ENCODE measurements at places on chromosomes 6 and 20.

DNA sequence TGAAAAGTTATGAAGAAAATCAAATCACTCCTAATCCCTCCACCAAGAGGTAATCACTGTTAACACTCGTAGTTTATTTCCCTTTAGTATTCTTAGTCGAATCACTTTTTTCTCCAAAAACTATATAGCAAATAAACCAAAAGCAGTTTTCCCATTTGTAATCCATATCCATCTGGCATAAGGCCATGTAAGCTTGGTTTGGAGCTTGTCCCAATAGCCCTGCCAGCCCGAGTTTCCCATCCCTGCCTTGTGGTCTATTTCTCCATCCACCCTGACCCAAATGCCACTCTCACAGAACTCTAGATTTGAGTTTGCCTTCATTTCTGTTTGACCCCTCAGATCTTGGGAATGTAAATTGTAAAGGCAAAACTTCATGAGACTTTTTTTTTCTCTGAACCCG lies 71.8 kb upstream of the DSP start:
- DNase-seq, result no peak

GRCh38 chr6:161076181-161076677 lies 84.7 kb downstream of the MAP3K4 start:
- no peak for DNase-seq

GRCh38 chr6:134165561-134166201 lies 113.3 kb upstream of the SLC2A12 start:
- no peak for DNase-seq

DNA sequence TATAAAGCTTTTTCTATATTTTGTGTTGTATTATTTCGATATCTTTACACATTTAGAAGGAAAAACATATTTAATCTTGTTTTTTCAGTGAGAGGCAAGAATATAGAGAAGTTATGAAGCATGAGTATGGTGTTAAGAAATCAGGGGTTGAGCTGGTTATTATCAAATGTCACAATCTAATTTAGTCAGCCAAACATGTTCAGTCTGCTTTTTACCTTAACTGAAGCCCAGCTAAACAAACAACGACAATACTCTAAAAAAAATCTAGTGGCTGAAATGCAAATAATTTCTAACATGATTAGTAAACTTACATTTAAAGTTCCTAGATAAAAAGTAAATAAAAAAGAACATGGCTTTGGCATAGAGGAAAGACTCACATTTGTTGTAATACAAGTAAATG lies 433.8 kb upstream of the NRSN1 start:
- DNase-seq, result no peak

DNA sequence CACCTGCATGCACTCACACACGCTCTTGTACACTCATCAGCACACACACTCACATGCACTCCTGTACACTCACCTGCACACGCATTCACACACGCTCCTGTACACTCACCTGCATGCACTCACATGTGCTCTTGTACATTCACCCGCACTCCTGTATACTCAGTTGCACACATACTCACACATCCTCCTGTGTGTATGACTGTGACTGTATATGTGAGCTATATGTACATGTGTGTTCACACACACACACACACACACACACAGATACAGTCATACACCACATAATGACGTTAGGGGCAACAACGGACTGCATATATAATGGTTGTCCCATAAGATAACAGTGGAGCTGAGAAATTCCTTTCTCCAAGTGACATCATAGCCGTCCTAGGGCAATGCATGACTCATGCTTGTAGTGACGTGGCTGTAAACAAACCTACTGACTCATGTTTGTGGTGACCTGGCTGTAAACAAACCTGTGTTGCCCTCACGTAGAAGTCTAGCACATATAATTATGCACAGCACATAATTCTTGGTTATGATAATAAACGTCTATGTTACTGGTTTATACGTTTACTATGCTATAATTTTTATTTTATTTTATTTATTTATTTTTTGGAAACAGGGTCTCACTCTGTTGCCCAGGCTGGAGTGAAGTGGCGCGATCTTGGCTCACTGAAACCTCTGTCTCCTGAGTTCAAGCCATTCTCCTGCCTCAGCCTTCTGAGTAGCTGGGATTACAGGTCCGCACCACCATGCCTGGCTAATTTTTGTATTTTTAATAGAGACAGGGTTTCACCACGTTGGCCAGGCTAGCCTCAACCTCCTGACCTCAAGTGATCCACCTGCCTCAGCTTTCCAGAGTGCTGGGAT lies 22.8 kb upstream of the TAF4 start:
- peak; percentile 91 for DNase-seq

DNA sequence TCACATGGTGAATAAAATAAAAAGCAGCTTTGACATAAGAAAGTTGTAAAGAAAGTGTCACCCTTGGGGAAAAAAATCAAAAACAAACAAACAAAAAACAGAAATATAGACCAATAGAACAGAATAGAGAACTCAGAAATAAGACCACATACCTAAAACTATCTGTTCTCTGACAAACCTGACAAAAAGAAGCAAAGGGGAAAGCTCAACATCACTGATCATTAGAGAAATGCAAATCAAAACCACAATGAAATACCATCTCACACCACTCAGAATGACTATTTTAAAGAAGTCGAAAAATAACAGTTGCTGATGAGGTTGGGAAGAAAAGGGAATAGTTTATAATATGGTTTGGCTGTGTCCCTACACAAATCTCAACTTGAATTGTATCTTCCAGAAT lies 159.1 kb downstream of the TINAG start:
- DNase-seq, result no peak

DNA sequence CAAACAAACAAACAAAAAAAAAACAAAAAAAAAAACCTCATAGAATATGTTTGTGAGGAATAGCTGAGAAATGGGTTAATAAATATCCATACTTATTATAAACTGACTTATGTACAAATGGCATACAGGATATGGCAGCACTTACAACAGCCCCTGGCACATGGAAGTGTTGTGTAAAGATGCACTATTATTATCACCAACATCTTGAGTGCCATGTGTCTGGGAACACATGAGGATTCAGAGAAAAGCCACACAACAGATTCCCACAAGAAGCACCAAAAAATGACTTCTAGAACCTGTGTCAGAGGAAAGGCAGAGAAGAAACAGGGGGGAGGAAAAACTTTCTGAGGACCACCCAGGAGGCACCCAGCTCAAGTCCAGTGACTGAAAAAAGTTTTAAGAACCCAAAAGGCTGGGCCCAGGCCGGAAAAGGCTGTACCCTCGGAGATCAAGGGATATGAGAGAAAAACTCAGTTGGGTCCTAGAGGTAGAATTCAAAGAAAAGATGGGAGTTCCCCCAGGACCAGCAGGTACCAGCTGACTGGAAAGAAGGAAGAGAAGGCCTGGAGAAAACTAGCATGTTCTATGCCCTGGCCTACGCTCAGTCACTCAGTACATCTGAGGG lies 9.4 kb upstream of the TAF8 start:
- DNase-seq, result no peak

- DNase-seq, result no peak
Measured at GRCh38 chr6:106138151-106138550, 52.0 kb downstream of the PRDM1 start.

DNA sequence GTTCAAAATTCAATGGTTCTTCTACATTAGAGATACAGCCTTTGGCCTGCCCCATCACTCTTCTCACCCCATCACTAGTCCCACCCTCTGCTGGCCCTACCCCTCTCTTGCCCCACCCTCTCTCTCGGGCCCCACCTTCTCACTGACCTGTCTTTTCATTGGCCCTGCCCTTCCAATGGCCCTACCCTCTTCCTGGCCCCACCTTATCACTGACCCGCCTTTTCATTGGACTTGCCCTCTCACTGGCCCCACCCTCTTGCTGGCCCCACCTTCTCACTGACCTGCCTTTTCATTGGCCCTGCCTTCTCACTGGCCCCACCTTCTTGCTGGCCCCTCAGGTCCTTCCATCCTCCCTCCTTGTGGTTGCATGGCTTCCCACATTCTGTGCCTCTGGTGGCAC lies 107.2 kb upstream of the PLEKHG1 start:
- no peak for DNase-seq

- DNase-seq, result no peak
Measured at GRCh38 chr20:4811661-4812181, 90.0 kb downstream of the PRND start.

- peak; percentile 89 for DNase-seq
Measured at GRCh38 chr6:17012421-17013225, 89.2 kb upstream of the STMND1 start.

GRCh38 chr6:130896249-130896648 lies 69.0 kb downstream of the SMLR1 start:
- DNase-seq, result no peak

DNA sequence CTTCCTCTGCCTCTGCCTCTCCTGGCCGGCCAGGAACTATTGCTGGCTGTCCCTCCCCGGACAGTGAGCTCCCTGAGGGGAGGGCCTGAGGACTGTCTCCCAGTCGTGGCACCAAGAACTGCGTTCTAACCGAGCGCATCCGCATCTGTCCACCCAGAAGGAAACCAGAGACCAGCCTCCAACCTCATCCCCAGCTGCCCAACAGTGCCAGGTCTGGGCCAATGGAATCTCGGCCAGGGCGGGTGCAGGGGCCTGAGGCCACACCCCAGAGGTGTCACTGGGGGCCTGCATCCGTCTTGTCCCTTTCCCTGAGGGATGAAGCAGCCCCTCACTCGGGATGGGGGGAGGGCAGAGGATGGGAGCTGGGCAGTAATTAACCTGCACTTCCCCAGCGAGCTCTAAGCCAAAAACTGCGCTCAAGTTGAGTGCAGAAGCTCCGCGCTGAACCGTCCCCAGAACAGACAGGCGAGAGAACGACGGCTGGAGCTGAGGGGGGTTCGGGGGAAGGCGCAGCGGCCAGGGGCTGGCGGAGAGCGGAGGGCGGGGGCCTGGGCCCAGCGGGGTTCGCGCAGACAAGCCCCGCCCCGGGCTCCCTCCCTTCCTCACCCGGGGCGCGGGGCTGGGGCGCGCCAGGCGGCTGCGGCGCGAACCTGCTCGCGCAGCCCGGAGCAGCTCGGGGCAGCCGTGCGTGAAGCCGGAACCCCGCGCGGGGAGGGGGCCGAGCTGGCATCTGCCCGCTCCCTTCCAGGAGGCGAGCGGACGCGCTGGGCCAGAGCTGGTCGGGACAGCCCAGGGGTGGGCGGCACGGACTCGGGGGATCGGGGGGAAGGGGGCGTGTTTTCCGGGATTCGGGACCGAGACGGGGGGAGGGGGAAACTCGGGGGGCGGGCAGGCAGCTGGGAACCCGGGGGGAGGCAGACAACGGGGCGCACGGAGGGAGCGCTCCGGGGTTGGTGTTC lies 1.4 kb downstream of the TFEB start:
- DNase-seq, result peak; percentile 83

- DNase-seq, result peak; percentile 79
Measured at GRCh38 chr20:40741507-40742106, 52.6 kb upstream of the MAFB start.

- DNase-seq, result no peak
Measured at GRCh38 chr6:14502551-14502950, 385.0 kb downstream of the CD83 start.

GRCh38 chr6:160661216-160661615 lies 2.9 kb downstream of the LPA start:
- no peak for DNase-seq

- peak; percentile 84 for DNase-seq
Measured at GRCh38 chr20:6595704-6596103, 171.8 kb upstream of the BMP2 start.

DNA sequence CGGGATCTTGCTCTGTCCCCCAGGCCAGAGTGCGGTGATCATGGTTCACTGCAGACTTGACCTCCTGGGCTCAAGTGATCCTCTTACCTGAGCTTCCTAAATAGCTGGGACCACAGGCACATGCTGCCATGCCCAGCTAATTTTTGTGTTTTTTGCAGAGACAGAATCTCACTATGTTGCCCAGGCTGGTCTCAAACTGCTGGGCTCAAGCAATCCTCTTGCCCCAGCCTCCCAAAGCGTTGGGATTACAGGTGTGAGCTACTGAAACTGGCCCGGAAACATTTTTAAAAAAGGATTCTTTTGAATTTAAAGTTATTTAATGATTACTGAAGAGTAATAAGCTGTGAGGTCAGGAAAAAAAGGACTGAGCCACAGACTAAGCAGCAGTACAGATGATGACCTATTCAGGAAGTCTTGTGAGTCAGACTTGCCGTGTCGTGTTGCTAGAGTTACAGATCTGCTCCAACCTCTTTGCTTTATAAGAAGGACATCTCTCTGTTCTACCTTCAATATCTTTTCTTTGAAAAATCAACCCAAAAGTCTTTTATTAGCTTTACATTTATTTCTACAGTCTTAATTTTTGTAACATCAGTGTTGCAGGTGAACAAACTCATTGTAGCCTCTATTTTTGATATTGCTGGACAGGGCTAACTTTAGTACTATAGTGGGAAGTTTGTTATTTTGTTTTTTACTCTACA lies 108.7 kb downstream of the NCOA3 start:
- DNase-seq, result no peak

GRCh38 chr20:32439132-32439829 lies 81.2 kb downstream of the ASXL1 start:
- DNase-seq, result peak; percentile 50

- no peak for DNase-seq
Measured at GRCh38 chr6:48613231-48613949, 502.4 kb upstream of the PTCHD4 start.

- no peak for DNase-seq
Measured at GRCh38 chr6:130132286-130132701, 90.5 kb downstream of the SAMD3 start.

- DNase-seq, result no peak
Measured at GRCh38 chr20:57407541-57407956, 16.4 kb downstream of the RBM38 start.

- no peak for DNase-seq
Measured at GRCh38 chr6:46376562-46377061, 114.6 kb downstream of the RCAN2 start.

- DNase-seq, result peak; percentile 80
Measured at GRCh38 chr6:43770372-43771209, 580 bp downstream of the VEGFA start.

GRCh38 chr20:48621376-48622078 lies 206.3 kb downstream of the PREX1 start:
- no peak for DNase-seq

DNA sequence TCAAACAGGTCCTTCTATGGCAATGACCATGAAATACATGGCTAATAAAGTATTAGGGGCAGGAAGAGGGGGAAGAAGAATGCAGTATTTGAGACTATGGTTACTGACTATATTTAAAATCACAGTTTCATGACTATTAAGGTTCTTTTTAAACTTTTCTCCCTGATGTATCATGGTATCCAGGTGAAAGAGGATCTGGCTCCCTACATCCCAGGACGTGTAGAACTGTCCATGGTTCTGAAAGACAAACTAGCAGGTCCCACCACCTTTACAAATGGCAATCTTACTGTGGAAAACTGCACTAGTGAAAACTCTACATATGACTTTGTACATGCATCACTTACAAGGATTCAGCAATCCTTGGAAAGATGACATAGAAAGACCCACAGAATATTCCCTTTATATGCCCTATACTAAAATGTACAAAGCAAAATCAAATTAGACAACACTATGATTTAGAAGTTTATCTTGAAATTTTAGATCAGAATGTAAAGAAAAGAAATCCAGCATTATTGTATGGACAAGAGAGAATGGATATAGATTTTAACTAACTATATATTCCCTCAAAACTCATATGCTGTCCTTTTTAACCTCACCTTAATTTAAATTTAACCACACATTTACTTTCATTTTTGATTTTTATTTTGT lies 33.5 kb downstream of the RPP21 start:
- no peak for DNase-seq
